Aortic smooth muscle cell (primary cell): ENCODE measurements at places on chromosomes 16 and 17. TPM values are rescaled to one million over a fixed set of nuclear protein-coding genes. Genes with fewer than 3 reads are reported as not detected.

The SCIMP gene
- total RNA-seq, result not detected in 2 replicates

The NPIPB9 gene
- total RNA-seq, result 0.26 and 1.2 TPM in 2 replicates

The KRTAP9-3 gene
- not detected in 2 replicates for total RNA-seq

The KRTAP9-4 gene
- total RNA-seq, result not detected in 2 replicates

The C16orf89 gene
- total RNA-seq, result 0.92 and 1.4 TPM in 2 replicates

The ST6GALNAC2 gene
- total RNA-seq, result 2.9 and 5.7 TPM in 2 replicates

The KREMEN2 gene
- not detected in 2 replicates for total RNA-seq

The KRTAP2-1 gene
- total RNA-seq, result not detected in 2 replicates

The COG4 gene
- 84.4 and 86.8 TPM in 2 replicates for total RNA-seq

The NPB gene
- total RNA-seq, result 0.37 and 0.40 TPM in 2 replicates

The THRA gene
- 21.1 and 28.8 TPM in 2 replicates for total RNA-seq

The CPNE7 gene
- 8.9 and 12.2 TPM in 2 replicates for total RNA-seq

The ZNF750 gene
- total RNA-seq, result not detected in 2 replicates

The ITGAD gene
- not detected in 2 replicates for total RNA-seq

The CNTD1 gene
- total RNA-seq, result 0.12 and 0.13 TPM in 2 replicates

The HSD11B2 gene
- total RNA-seq, result not detected in 2 replicates

The ARHGDIG gene
- total RNA-seq, result 0.37 and 0.66 TPM in 2 replicates

The PROCA1 gene
- 1.1 and 2.0 TPM in 2 replicates for total RNA-seq

The OR4D1 gene
- not detected in 2 replicates for total RNA-seq

The KRT31 gene
- total RNA-seq, result not detected in 2 replicates

The CFAP119 gene
- 2.7 and 2.9 TPM in 2 replicates for total RNA-seq

The MT4 gene
- not detected in 2 replicates for total RNA-seq

The HS3ST2 gene
- not detected in 2 replicates for total RNA-seq

The BCO1 gene
- not detected in 2 replicates for total RNA-seq

The TMC5 gene
- 0.12 and 0.79 TPM in 2 replicates for total RNA-seq

The PRAC1 gene
- total RNA-seq, result not detected in 2 replicates

The SLC5A11 gene
- total RNA-seq, result not detected in 2 replicates

The HYDIN gene
- total RNA-seq, result 1.1 TPM in 2 replicates

The SULT1A1 gene
- total RNA-seq, result 2.5 and 7.5 TPM in 2 replicates
